ENCODE measurements at places on chromosomes 13 and 19.
A peak's percentile ranks its signal among the peaks of the same experiment; 100 is the strongest.

DNA sequence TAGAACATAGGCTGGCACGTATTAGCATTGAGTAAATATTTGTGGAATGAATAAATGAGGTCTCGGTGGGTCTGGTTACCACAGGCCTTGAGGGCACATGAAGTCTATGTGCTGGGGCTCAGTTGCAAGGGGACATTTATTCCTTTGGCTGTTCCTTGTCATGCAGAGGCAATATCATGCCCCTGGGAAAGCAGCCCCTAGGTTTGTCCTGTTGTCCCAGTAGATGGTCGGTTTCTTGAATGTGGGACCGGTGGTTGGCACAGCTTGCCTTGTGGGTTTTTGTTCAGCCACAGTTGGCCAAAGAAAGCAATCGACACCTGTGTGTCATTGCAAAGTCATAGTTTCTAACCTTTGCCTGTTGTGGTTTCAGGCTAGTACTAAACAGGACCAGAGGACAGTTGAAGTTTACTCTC, 24.7 kb upstream of the GPR183 start:
- DNase-seq: no peak

DNA sequence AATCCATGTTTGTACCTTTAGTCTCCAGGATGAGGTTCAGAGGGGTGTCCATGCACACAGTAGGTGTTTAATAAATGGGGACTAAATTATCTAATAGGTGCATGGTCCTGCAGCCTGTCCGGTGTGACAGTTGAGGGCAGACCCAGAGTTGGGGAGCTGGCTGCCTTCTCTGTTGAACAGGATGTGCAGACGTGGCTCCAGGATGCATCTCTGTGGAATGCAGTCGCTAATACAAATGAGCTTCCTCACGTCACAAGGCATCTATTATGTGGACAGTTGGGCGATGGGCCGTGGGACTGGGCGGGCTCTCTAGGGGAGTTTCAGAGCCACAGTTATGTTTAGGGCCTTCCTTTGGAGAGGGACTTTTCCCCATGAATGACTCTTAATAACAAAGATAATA, 71.0 kb downstream of the SIPA1L3 start:
- DNase-seq: no peak

DNA sequence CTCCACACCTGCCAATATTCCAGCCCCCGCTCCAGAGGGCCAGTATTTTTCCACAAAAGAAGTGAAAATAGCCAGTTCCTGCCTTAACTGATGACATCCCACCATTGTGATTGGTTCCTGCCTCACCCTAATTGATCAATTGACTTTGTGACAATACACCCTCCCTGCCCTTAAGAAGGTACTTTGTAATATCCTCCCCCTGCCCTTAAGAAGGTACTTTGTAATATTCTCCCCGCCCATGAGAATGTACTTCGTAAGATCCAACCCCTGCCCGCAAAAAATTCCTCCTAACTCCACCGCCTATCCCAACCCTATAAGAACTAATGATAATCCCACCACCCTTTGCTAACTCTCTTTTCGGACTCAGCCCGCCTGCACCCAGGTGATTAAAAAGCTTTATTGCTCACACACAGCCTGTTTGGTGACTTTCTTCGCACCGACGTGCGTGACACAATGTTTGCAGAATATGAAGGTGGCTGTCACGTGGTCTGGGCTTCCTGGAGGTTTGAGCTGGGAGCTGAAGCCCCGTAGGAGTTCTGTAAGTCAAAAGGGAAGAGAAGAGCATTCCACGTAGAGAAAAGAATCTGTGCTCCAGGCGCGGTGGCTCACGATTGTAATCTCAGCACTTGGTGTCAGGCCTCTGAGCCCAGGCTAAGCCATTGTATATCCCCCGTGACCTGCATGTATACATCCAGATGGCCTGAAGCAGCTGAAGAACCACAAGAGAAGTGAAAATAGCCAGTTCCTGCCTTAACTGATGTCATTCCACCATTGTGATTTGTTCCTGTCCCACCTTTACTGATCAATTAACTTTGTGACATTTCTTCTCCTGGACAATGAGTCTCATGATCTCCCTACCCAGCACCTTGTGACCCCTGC, 6.2 kb upstream of the FUT3 start:
- DNase-seq: no peak

DNA sequence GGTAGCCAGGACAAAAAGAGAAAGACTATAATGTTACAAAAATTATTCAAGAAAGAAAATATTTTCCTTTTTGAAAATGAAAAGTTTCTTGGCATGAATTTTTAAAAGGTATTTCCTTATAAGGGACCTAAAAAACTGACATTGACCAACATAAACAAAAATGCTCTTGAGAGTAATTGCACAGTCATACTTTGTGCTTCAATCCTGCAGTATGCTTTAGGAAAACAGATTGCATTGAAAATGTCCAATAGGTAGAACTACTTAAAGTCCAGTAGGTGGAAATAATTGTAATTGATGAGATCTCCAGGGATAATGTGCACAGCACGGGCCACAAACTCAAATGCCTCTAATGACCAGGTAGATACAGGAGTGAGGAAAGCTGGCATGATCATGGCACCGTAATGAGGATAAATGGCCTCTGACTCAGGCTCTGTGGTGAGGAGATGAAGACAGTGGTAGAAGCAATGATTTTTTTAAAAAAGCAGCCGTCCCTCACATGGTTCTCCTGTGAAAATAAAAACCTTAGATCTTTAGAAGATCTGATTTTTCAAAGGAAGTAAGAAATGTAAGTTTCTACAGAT, 278.0 kb downstream of the ITGBL1 start:
- no peak for DNase-seq

DNA sequence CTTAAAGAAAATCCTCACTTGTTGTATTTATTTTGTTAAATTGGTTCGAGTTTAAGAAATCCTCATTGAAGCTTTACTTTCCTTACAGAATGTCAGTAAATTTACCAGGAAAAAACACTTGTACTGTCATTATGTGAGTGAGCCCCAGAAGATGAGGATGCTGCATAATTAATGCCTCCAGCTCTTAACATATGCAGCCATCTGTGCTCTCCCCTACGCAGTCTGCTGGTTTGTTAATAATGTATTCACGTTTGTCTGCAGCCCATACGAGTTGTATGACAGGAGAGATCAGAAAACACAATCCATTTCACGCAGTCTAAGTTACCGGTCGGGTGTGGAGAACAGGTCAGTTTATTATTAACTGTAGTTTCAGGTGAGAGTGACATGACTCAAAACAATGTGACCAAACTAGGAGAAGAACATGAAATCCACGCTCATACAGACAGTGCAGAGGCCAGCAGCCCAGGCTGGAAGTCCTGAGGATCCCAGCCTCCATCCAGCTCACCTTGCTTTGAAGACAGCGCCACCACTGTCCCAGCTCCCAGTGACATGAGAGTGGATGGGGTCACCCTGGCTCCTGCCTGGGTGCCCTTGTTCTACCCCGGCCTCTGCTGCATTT, 19.8 kb upstream of the ATP11A start:
- no peak for DNase-seq

DNA sequence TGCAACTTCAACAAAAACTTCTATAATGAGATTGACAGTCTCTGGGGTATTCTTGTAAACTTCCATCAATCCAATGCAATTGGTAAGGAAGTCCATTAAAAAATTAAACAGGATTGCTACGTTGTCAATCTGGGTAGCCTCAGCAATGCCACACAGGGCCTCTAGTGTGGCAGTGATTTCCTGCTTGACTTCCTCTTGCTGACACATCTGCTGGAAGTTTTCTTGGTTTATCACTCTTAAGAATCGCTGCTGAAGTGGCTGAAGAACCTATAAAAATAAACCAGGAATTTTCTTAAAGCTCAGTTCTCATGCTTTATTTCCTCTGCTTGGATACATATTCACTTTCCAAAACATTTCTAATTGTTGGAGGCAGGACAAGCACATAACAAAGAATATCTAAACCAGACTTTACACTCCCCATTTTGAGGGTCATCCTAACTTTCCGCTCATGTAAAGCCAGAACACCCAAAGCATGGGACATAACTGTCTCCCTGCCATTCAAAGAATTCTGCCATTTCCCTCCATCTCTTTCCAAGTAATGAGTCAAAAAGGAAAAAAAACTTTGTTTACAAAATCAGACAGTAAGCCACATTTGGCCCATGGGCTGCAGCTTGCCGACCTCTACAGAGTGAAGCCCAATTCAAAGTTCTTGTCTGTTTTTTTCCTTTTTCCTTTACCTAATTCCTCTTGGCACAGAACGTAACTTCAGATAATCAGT, 23.2 kb upstream of the EEF1AKMT1 start:
- DNase-seq: no peak

GRCh38 chr13:72696579-72696978, 30.9 kb downstream of the MZT1 start:
- no peak for DNase-seq

GRCh38 chr13:114089751-114090400, 42.5 kb downstream of the RASA3 start:
- DNase-seq: no peak

DNA sequence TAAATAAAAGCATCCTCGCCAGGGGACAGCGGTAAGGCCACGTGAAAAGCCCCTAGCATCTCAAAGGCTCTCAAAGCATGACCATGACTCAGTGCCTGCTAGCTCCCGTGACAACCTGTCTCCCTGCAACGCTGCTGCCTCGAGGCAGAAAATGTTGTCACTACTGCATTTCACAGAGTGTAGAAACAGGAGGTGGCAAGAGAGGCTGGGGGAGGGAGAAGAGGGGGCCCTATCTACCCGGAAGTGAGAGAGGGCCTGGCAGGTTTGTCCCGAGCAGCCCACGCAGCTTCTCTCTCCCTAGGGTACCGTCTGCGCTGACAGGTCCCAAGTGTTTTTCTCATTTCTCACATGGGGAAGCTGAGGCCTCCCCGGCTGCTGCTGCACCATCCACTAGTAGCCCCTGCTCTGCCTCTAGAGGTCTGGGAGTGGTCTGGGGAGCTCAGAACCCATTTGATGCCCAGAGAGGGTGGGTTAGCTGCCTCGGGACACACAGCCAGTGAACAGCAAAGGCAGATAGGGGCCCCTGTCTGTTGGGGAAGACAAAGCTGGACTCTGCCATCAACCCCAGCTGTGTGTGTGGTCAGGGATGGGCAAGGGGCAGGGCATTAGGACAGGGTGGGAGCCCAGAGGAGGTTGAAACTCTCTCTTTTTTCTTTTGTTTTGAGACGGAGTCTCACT, 3.7 kb downstream of the TINCR start:
- DNase-seq: no peak

DNA sequence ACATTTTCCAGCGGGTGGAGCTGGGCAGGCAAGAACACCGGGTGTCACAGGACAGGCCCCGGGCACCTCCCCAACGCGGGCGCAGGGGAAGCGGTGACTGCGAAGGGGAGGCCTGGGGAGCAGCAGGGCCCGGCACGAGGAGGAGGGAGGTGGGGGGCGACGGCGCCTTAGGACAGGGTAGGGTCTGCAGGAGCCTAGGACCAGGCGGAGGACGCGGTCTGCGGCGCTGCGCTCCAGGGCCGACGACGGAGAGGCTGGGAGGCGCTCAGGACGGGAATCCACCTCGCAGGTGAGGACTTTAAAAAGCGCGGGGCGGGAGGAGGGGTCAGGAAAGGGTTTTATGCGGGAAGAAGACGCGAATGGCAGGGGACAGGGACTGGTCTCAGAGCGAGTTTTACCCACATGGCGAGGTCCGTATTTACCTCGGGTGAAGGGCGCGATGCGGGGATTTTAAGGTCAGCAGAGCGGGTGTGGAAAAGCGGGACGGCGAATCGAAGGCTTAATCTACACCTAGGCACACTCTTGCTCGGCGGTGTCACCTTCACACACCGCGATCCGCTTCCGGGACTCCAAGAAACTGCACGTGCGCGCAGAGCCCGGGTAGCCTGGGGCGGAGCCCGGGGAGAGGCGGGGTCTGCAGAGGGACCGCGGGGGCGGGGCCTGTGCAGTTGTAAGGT, 13.5 kb downstream of the ERVV-2 start:
- DNase-seq: peak; percentile 11

DNA sequence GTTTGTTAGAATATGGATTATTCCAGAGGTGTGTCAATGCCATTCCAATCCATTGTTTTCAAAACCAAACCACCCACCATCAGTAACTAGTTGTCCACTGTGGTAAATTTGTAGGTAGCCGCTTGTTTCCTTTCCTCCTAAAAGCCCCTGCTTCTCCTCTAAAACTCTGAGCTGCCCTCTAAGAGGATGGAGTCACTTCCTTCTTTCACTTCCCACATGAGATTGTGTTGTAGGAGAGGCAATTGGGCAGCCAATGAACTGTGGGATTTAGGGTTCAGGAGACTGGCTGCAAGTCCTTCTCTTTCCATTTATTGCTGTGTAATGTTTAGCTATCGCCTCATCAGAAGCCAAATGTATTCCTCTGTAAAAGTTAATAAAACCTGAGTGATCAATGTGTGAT, 49.9 kb upstream of the RFXAP start:
- no peak for DNase-seq

GRCh38 chr13:92137520-92137919, 739.1 kb downstream of the GPC5 start:
- DNase-seq: no peak

- peak; percentile 66 for DNase-seq
Measured at GRCh38 chr19:15629003-15629880, 11.5 kb upstream of the CYP4F3 start.

- DNase-seq: no peak
Measured at GRCh38 chr13:114078461-114079451, 53.7 kb downstream of the RASA3 start.
